ENCODE measurements at places on chromosomes 11 and 22.

- DNase-seq, result no peak
Observed at GRCh38 chr11:97354576-97354975, 964.8 kb downstream of the JRKL start.

GRCh38 chr11:57713835-57714234, 1.4 kb downstream of the TMX2 start:
- DNase-seq, result no peak

DNA sequence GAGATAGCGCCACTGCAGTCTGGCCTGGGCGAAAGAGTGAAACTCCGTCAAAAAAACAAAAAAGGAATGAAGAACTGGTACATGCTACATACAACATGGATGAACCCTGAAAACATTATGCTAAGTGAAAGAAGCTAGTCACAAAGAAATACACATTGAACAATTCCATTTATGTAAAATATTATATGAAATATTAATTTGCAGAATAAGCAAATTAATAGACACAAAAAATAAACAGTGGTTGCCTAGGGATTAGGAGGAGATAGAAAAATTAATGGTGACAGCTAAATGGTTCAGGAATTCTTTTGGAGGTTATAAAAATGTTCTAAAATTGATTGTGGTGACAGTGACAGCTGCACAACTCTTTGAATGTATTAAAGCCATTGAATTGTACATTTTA, 14.7 kb downstream of the PRDM10 start:
- no peak for DNase-seq

- no peak for DNase-seq
Observed at GRCh38 chr22:20186183-20186870, 35.5 kb upstream of the CCDC188 start.

DNA sequence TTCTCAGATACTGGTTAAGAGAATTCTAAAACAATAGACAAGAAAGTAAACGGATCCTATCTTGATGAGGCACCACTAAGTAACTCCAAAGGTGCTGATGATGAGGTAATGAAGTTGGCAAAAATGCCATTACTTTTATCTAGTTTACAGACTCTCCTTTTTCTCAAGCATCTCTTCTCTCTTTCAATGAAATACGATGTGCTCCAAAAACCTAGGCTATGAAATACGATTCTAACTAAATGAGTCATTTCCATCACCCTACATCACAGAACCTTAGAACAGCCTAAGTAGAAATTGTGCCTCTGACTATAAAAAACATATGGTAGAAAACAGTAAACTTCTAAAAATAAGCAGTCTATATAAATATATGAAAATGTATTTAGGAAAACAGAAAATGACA, 58.9 kb upstream of the ARHGAP32 start:
- DNase-seq, result no peak

- no peak for DNase-seq
Observed at GRCh38 chr22:24125941-24126340, 55.3 kb upstream of the SUSD2 start.

DNA sequence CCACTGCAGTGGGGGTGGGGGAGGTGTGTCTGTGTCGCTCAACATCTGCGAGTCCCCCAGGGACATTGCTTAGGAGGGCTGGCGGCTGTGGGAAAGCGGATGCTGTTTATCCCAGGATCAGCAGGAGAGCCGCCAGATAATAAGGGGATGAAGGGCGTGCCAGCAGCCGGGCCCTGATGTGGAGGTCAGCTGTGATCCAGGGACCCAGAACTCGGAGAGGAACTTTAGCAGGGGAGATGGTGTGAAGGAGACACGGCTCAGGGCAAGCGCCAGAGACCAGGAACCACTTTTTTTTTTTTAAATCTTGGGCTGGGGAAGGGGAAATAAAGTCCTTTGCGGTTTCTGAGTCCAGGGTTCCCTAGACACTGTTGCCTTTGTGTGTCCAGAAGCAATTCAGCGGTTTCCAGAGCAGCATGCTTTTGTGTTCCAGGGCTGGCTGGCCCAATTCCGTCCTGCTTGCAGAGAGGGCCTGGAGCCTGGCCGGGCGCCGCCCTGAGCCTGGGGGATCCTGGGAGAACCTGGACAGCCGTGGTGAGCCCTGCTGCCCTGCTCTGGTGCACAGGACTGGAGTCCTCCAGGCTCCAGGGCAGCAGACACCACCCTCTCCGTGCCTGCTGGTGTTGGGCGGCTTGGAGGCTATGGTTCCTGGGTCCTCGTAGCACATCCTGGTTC, at the start of gene GRAMD4:
GRAMD4 (plus strand) TSS at position 557 of the 672 bp plus-strand sequence. CDS start 6,414 bp downstream, outside the sequence.
- no peak for DNase-seq

DNA sequence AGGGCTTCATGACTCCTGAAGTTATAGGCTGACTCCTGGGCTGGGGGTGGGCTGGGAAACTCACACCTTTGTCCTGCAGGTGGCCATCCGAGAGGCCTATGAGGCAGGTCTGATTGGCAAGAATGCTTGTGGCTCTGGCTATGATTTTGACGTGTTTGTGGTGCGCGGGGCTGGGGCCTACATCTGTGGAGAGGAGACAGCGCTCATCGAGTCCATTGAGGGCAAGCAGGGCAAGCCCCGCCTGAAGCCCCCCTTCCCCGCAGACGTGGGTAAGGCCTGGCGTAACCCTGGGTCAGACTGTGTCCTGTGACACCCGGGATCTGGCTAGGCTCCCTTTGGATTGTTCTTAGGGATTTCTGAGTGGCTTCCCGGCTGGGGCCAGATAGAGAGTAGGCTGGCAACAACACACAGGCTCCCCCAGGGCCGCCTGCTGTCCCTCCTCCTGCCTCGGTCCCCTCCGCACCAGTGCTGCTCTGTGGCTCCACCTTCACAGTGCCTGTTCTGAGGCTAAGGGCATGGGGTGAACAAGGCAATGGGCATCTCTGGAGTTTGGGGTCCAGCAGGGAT, 3.6 kb downstream of the NDUFV1 start:
- no peak for DNase-seq

DNA sequence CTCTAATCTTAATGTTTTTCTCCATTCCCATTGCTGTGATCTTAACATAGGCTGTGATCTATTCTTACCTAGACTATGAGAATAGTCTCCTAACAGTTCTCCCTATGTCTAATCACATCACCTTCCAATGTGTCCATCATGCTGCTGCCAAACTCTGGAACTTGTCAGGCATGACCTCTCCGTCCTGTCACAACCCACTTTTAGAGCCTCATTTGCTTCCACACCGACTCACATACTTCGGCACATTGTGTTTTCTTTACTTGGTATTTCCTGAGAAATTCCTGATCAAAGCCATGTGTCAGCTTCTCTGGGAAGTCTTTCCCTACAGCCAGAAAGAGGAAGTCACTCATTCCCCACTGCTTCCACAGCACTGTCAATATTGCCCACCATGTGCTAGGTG, 40.5 kb upstream of the BIRC3 start:
- no peak for DNase-seq

DNA sequence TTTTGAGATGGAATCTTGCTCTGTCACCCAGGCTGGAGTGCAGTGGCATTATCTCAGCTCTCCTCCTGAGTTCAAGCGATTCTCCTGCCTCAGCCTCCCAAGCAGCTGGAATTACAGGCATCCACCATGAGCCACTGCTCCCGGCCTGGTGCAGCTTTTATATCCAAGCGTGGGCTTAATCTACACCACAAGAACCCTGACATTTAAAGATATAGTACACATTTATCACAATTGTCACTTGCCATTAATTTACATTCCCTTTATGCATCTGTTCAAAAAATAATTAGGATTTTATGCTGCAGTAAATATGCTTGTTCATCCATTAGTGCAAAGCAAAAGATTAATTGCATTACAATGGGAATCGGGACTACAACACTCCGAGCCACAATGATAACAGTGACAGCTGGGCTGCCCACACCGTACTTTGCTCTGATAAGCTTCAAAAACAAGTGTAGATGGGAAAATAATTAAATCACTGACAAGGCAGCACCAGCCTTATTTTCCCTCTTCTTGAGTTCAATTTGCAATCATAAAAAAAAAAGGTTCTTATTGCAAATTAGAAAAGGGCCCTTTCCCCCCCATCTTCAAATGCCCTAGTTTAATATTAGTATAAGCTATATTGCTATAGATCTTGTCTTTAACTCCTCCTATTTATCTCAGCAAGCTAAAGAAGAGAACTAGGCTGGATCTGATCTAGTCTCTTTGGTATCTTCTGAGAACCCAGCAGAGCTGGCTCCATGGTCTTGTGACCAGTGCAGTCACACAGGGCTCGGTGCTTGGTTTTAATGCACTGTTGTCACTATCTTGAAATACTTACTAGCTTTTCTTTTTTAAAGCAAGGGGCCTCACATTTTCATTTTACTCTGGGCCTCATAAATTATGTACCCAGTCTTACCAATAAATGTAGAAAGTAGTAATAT, 206.2 kb upstream of the LRRC4C start:
- no peak for DNase-seq

DNA sequence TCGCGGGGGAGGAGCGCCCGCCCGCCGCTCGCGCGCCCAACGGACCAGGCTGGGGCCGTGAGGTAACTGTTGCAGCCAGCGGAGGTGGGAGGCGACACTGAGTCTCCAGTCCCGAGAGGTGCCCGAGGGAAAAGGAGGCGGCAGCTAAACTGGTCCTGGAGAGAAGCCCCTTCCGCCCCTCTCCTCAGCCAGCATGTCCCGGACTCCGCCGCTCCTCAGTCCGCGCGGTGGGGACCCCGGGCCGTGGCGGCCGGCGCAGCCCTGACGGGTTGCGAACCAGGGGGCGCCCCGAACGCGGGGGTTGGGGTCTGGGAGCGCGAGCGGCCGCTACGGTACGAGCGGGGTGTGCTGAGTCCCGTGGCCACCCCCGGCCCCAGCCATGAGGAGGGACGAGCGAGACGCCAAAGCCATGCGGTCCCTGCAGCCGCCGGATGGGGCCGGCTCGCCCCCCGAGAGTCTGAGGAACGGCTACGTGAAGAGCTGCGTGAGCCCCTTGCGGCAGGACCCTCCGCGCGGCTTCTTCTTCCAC, at the start of gene PDE3B:
PDE3B (plus strand) TSS at position 108 of the 529 bp plus-strand sequence; CDS start at position 380, 272 bp downstream.
- peak; percentile 60 for DNase-seq

- no peak for DNase-seq
Observed at GRCh38 chr11:74770456-74770855, 21.8 kb downstream of the RNF169 start.

- DNase-seq, result no peak
Observed at GRCh38 chr11:17015627-17016126, 1.5 kb upstream of the PLEKHA7 start.

- DNase-seq, result no peak
Observed at GRCh38 chr11:61542705-61543104, 34.2 kb downstream of the LRRC10B start.

- no peak for DNase-seq
Observed at GRCh38 chr11:44246726-44247125, 63.2 kb downstream of the ALX4 start.

GRCh38 chr11:57793351-57794115, 31.9 kb downstream of the CTNND1 start:
- no peak for DNase-seq

DNA sequence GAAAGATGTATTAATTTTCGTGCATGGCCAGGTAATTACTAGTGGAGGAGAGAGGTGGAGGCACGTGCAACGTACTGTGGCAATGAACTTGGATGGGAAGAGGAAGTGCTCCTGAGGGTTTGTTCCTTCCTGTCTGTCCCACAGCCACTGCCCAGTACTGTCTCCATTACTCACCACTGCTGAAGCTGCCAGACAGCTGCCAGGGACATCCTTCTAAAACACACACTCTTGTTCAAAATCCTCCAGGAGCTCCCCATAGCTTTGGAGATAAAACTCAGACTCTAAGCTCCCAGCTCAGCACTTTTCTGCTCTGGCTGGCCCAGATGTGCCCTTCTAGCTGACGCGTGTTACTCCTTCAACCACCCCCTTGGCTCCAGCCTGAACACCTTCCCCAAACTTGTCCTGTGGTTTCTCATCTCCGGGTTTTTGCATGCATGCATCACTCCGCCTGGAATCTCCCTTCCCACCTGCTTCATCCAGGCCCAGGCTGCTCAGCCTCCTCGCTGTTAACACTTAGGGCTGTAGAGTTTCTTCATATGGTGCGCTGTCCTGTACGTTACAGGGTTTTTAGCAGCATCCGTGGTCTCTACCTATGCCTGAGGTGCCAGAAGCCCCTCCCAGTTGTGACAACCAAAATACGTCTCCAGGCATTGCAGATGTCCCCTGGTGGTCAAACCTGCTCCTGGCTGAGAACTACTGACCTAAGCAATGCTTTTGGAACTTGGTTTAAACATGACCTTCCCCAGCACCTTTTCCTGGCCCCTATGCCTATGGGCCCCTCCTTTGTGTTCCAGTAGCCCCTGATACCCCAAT, 69.5 kb downstream of the C11orf91 start:
- DNase-seq, result no peak

GRCh38 chr11:72681226-72682153, 7.3 kb upstream of the PDE2A start:
- DNase-seq, result no peak

GRCh38 chr11:35372565-35373283, 46.6 kb downstream of the SLC1A2 start:
- DNase-seq, result no peak

GRCh38 chr11:67082071-67082791, 25.6 kb downstream of the RHOD start:
- DNase-seq, result no peak

DNA sequence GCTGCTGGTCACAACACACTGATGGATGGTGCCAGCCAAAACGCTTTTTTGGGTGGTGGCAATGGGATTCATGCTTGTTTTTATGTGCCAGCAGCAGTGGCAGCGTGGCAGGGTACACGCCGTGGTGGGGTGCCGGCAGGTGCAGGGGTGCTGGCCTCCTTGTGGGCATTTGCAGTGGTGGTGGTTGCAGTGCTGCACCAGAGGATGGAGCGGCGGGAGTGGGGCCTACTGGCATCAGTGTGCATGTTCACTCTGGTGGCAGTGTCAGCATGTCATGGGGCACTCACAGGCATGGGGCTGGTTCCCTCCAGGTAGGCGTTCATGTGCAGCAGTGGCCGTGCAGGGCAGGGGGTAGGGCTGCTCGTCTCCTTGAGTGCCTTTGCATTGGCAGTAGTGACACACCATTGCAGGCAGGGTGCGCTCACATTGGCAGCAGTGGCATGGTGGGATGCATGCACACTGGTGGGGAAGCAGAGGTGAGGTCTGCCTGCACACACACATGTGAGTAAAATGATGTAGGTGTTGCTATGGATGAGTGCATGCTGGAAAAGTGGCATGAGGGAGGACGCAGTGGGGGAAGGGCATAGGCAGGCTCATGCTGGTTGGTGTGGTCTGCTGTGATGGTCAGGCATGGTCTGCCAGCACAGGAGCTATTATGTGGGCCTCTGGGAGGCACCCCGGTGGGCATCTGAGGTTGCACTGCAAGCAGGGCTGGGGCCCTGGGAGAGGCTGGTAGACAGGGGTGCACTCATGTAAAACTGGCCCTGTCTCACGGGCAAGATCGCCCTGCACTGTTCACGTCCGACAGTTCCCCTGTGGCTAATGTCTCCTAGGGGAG, 29.9 kb downstream of the CCDC15 start:
- no peak for DNase-seq

DNA sequence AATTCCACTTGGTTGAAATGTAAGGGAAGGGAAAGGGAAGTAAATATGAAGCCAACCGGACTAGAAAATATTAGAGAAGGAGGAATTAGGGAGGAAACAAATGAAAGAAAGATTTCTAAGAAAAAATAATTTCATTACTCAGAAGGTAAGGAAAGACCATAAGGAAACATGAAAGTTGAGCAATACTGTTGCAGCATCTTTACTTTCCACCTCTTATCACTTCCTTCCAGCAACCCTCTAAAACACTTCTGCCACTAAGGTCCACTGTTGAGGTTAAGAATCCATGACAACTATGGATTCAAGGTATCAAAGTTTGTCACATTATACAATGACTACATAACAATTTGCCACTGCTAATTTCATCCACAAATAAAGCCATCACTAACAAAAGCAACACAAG, 308.6 kb downstream of the DLG2 start:
- no peak for DNase-seq
